KG1 (cell line): ENCODE measurements at places on chromosomes 16 and 17.

GRCh38 chr17:36117505-36118382, 14.1 kb downstream of the CCL4 start:
- no peak for DNase-seq

DNA sequence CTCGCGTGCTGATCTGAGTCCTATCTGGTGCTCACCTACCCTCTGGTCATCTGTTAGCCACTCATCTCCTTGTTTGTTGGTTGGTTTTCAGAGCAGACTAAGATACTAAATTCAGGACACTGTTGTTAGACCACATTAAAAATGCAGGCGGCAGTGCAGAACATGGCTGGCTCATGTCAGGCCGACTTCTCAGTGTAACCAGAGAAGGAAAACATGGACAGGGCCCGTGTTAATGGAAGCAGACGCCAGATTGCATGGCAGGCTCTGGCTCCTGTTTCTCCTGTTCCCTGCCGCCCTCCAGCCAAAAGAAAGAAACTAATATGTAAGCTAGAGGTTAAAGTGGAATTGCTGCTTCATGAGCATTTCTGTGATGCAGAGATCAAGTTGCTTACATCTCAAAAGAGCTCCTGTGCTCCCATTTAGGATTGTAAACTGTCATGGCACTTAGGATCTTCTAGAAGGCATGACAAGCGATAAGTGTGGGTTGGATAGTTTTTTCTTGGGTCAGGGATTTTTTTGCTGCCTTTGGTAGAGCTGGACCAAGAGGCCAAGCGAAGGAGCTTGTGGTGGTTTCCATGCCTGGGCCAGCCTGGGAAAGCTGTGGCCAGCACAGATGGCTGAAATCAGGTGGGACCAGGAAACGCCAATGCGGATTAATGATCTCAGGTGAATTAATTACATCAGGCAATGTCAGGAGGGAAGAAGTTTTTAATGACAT, 56.1 kb downstream of the YPEL2 start:
- no peak for DNase-seq

- no peak for DNase-seq
Observed at GRCh38 chr16:12096828-12097522, 120.4 kb downstream of the SNX29 start.

DNA sequence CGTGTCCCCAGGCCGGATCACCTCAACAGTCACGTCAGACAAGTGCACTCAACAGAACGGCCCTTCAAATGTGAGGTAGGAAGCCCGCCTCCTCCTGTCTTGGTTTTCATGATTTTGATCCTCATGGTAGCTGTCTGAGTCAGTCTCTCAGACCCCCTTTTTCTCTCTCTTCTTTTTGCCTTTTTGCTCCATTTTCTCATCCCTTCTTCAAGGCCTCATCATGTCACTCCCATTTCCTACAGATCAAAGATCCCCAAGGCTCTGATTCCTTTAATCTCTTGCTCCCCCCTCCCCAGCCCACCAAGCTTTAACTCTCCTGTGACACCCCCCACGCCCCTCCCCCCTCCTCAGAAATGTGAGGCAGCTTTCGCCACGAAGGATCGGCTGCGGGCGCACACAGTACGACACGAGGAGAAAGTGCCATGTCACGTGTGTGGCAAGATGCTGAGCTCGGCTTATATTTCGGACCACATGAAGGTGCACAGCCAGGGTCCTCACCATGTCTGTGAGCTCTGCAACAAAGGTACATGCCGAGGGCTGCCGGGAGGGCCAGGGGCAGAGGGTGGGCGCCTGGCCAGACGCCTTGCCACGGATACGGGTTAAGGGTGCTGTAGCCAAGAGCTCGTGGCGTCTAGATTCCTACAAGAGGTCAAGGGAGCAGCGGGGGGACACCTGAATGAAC, 2.0 kb downstream of the MAZ start:
- no peak for DNase-seq

- DNase-seq = no peak
Observed at GRCh38 chr17:1920948-1921351, 91.1 kb downstream of the RPA1 start.

DNA sequence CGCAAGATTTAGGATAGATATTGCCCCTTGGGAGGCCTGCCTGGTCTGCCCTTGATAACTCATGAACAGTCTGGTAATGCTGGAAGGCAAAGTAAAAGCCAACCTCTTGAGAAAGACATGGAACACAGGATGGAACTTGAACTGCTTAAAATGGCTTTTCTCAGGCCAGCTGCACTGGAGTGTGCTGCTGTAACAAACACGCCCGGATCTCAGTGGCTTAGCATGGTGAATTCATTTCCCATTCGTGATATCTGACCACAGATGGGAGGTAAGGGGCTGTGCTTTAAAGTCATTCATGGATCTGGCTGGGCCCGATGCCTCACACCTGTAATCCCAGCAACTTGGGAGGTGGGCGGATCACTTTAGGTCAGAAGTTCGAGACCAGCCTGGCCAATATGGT, 113.2 kb downstream of the WWOX start:
- no peak for DNase-seq

- no peak for DNase-seq
Observed at GRCh38 chr16:2278956-2279800, 11.3 kb upstream of the RNPS1 start.

DNA sequence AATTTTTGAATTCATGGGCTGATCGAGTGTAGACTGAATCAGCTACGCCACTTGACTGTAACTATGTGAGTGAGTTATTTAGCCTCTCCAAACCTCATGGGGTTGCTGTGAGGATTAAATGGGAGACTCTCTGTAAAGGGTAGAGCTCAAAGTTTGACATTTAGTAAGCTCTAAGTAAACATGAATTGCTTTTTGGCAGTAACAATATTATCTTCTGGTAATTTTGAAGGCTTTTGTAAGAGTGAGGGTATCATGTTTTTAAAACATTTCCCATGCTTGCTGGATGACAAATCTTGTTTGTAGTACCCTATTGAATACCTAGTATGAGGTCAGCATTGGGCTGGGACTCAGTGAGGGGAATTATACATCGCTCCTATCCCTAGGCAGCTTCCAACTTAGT, 35.3 kb downstream of the MRTFB start:
- DNase-seq = no peak

- no peak for DNase-seq
Observed at GRCh38 chr16:87541147-87541871, 48.5 kb upstream of the ZCCHC14 start.

DNA sequence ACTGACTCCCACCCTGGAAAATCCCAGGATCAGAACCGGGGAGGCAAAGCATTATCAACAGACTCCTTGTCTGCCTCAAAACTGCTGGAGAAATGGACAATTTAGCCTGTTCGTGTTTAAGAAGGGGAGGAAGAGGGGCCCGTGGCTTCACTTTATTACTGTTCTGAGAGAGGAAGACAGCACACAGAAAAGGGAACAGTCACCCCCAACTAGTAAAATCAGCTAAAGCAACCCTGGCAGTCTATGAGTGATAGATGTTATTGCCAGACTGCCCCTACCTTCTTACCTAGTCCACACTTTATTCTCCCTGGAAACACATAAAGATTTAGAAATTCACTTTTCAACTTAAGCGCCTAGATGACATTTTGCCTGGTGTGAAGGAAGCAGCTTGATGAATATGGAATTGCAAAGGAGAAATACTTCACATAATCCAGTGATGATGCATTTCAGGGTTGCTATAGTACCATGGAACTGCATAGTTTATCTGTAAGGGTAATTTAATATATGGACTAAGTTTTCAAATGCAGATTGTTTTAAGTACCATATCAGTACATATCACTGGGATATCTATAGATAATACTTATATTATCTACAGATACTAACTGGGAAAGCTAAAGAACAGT, 36.9 kb upstream of the TRAP1 start:
- no peak for DNase-seq

- DNase-seq = no peak
Observed at GRCh38 chr17:17295141-17295540, 8.0 kb upstream of the NT5M start.

- no peak for DNase-seq
Observed at GRCh38 chr16:84449156-84450140, 55.0 kb downstream of the MEAK7 start.

DNA sequence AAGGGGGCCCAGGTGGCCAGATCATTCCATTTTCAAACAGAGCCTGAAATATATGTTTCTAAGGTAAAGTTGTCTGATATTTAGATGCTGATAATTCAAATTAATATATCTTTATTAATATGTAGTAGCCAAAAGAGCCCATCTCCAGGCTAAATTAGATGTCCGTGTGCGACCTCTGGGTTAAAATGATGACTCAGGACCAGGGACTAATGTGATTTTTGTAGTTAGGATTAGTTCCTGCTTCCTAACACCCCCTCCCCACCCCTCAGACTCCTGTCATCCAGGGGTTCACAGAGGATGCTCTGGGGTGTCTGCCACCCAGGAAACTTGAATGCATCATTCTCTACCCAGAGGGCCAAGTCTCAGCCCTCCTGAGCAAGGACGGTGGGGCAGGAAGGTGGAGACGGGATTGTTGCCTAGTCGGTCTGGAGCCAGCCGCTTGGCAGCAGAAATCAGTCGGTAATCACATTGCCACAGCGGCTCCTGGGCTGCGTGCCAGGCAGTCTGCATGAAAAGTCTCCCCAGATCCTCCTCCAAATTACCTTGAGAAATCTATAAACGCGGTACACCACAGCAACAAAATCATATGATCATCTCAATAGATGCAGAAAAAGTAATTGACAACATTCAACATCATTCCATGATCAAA, 29.8 kb downstream of the CNGB1 start:
- DNase-seq = no peak

DNA sequence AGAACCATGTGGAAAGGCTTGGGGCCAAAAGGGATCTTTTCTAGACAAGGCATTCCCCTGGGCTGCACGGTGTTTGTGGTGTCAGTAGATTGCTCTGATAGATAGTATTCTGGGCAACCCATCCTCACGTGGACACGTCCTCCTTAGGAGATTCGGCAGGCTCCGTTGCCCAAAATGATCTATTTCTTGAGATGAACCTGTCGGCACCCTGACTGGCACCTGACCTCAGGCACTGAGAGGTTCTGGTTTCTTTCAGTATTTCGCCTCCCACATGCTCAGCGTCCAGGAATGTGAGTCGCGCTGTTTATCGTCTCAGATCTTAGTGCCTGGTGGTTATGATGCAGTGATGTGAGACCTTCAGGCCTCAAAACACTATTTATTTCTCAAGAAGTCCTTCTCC, 89.7 kb downstream of the MARCHF10 start:
- no peak for DNase-seq

GRCh38 chr17:77326076-77326591, 185.4 kb downstream of the SEC14L1 start:
- DNase-seq = no peak

DNA sequence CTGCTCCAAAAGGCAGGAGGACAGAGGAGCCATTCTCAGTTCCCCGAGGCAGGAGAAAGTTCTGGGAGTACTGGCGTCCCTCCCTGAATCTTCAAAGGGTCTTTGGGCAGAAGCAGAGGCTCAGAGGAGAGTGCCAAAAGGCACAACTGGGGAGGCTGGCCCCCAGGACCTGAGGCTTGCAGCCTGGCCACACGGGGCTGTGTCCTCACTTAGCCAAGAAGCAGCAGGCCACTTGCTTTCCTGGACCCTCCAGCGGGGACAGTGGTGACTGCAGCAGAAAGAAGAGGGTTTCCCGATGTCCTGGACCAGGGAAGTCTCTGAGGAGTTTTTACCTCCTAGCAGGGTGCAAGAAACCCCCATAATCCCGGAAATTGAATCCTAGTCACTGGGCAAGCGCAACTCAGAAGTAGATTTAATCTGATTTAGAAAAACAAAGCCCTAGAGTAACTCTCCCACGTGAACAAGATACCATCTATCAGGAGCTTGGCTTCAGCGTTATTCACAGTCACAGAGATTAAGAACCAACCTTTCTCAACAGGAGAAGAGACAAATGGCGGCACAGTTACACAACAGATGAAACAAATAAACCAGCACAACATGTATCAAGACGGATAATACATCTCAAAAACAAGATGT, 25.5 kb upstream of the BCO1 start:
- no peak for DNase-seq

- no peak for DNase-seq
Observed at GRCh38 chr16:49681217-49681883, 174.6 kb downstream of the ZNF423 start.

DNA sequence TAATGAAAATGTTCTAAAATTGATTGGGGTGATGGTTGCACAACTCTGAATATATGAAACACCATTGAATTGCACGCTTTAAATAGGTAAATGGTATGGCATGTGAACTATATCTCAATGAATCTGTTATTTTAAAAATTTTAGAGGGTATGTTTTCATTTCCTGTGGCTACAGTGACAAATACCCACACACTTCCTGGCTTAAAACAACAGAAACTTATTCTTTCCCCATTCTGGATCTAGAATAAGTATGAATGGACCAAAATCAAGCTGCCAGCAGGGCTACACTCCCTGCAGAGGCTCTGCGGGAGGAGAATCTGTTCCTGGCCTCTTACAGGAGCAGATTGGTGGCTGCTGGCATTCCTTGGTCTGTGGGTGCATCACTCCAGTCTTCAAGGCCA, 11.3 kb upstream of the PECAM1 start:
- no peak for DNase-seq

DNA sequence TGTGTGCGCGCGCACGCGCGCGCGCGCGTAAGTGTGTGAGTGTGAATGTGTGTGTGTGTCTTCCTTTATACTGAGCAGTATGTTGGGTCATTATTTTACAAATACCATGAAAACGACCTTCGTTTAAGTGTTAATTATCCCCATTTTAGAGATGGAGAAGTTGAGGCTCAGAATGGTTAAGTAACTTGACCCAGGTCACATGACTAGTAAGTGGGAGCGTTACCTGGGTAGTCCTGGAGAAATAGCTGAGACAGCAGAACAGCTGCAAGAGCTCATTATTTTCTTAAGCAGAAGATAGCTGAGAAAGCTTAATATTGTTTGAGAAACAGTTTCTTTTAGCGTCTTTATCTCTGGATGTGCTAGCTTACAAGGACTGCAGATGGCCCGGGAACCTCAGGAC, 78.8 kb downstream of the IRX3 start:
- DNase-seq = no peak

DNA sequence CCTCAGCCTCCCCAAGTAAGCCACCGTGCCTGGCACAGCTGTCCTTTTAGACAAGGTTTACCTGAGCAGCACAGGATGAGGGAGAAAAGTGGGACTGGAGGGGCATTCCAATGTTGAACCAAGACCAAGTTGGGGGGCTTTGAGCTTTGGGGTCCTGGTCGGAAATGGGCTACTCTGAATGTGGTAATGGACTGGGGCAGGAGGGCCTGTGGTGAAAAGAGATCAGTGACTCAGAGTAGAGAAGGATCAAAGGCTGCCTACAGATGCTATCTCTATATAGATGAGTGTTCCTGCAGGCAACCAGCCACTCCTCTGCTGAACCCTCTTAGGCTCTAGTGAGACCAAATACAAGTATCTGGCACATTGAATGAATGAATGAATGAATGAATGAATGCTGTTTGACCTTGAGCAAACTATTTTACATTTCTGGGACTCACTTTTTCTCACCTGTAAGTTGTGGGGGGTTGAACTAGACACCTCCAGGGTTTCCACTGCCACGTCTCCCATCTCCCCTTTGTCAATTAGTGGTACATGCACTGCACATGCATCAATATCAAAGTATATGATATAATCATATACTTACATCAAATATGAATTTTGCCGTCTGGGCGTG, 26.3 kb upstream of the ETV4 start:
- DNase-seq = no peak

- DNase-seq = no peak
Observed at GRCh38 chr17:57543230-57543629, 201.9 kb downstream of the CCDC182 start.
